ENCODE measurements at places on chromosomes 5 and 9.

- peak; percentile 19 for DNase-seq
These were observed 218.2 kb downstream of the MAST4 start for GRCh38 chr5:66814146-66814991.

DNA sequence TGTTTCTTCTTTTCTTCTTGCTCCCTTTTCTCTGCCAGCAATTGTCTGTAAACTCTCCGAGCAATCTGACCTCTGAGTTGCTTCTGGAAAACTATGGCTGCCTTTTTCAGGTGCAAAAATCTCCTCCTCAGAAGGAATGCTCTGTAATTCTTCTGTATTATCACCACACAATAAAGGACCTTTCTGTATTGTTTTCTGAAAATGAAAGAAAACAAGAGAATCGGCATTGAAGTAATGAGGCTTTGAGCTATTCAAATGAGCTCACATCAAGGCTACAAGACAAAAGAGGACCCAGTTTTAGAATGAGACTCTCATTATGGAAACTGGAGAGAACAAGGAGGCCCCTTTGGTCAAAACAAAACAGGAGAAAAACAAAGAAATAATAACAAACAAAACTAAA lies 86.2 kb upstream of the RETREG1 start:
- DNase-seq = no peak

DNA sequence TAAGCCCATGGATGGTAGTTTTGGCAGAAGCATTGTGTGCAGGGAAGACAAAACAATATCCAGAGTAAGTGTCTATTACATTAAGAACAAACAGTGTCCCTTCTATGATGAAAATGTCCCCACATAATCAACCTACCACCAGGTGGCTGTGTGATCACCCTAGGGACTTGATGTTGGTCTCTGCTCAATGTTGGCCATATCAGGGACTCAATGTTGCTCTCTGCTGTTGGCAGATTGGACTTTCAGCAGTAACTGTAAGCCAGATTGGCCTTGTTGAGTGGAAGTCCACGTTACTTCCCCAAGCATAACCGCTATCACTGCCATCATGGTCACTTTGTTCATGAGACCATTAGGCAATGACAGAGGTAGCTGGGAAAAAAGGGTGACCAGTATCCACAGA lies 52.8 kb upstream of the PRSS3 start:
- DNase-seq = peak; percentile 34

- DNase-seq = no peak
These were observed 3.6 kb downstream of the PSMD5 start for GRCh38 chr9:120839146-120839545.

GRCh38 chr5:103223031-103223955 lies 35.3 kb upstream of the MACIR start:
- no peak for DNase-seq

DNA sequence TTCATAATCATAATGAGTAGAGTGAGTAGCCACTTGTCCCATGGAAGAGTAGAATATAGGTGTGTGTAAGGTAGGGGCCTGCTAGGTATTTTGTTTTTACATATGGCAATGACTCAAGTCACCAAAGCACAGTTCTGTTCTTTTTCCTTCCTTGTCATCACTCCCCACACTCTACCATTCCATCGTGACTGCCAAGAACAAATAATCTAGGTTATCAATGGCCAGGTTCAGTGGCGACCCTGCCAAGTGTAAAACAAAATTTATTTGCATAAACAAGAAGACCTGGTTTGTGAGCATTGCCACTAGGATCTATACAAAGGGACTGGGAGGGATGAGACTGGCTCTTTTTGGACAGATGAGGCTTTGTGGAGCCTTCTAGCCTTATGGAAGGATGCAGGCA lies 55.2 kb upstream of the RANBP3L start:
- DNase-seq = no peak

- DNase-seq = no peak
These were observed 161.2 kb upstream of the FSTL4 start for GRCh38 chr5:133773247-133774202.

DNA sequence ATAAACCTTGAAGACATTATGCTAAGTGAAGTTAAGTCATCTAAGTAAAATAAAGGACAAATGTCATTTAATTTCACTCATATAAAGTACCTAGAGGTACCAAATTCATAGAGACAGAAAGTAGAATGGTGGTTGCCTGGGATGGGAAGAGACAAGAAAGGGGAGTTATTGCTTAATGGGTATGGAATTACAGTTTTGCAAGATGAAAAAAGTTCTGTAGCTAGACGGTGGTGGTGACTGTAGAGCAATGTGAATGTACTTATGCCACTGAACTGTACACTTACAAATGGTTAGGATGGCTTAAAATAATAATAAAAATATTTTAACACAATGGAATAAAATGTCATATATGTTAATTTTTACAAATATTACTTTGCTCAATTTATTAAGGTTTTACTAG lies 128.0 kb downstream of the MPDZ start:
- DNase-seq = no peak

GRCh38 chr5:53298841-53299240 lies 181.6 kb upstream of the FST start:
- no peak for DNase-seq

- DNase-seq = peak; percentile 61
These were observed 188.4 kb downstream of the SLC12A2 start for GRCh38 chr5:128271859-128272464.

DNA sequence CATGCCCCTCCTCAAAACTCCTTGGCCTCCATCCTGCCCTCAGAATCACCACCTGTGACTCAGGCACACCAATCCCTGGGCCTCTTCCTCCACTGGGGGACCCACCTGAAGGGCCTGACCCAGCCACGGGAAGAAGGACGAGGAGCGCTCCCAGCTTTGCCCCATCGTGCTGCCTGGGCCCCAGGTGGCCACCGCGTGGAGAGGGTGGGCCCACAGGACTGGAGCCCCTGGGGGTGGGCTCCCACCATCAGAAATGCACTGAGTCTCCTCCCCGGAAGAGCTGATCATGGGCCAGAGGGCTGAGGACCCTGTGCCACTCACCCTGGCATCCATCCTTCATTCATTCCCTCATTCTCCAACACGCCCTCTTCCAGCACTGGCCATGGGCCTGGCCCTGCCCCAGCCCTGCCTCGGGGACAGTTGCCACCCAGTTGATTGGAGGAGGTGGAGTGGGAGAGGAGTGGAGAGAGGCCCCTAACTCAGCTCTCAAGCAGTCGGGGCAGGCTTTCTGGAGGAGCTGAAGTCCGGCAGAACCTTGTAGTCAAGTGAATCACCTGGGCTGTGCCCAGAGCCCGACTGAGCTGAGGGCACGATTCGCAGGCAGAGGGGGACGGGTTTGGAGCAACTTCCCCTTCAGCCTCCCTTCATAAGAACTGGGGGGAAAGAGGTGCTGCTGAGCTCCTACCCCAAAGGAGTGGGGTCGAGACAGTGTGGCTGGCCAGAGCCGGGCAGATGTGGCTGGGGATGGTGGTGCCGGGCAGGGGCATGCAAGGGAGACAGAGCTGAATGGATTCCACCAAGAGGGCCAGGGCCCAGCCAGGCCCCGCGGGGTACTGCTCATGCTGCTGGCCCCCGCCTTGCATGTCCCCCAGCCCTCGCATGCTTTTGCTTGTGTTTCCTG lies 29.6 kb downstream of the DNM1 start:
- DNase-seq = no peak

- DNase-seq = peak; percentile 27
These were observed 9.6 kb upstream of the NME5 start for GRCh38 chr5:138148811-138149210.

DNA sequence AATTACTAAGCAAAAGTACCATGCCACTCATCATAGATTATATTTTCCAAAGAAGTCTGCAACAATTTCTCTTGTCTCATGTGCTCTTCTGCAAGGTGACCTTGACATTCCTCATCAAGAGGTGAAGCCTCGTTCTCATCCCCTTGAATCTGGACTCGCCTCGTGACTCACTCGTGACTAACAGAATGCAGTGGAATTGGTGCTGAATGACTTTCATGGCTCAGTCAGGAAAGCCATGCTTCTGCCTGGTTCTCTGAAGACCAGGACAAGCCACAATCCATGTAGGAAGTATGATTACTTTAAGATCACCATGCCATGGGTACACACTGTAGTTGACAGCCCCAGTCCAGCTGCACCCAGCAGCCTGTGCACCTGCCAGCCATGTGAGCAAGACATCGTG lies 335.8 kb downstream of the GADD45G start:
- DNase-seq = no peak

DNA sequence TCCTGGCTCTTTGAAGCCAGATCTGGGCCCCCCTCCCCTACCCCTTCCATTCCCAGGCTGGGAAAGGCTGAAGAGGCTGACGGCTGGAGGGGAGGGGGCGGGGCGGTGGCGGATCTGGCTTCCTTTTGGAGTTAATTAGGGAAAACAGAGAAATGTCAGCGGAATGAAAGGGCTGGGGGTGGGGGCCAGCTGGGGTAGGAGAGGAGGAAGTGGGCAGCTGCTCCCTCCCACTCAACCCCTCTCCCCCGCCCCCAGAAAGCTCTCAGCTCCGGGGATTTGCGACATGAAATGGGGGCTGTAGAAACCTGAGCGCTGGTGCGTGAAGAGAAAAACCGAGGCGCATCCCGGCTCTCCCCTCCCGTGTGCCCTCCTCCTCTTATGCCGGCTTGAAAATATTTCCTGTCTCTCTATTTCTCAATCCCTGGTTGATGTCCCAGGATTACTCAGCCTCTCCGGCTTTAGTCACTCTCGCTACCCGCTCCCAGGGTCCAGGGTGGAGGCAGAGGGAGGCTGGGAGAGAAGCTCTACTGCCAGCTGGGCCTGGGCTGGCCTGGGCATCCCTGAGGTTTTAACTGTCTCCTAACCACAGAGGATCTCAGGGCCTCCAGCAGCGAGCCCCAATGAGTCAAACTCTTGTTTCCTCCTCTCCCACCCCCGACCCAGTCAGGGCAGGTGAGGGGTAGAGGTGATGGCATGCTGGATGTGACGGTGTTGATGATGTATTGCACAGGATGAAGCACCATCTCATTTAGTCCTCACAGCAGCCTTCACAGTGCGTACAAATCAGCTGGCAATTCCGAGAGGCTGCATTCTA lies 20.1 kb downstream of the PCDHGC5 start:
- DNase-seq = no peak

- DNase-seq = no peak
These were observed 20.7 kb upstream of the TMOD1 start for GRCh38 chr9:97480749-97481148.

- DNase-seq = peak; percentile 66
These were observed 3.9 kb upstream of the NKD2 start for GRCh38 chr5:1004461-1005248.

DNA sequence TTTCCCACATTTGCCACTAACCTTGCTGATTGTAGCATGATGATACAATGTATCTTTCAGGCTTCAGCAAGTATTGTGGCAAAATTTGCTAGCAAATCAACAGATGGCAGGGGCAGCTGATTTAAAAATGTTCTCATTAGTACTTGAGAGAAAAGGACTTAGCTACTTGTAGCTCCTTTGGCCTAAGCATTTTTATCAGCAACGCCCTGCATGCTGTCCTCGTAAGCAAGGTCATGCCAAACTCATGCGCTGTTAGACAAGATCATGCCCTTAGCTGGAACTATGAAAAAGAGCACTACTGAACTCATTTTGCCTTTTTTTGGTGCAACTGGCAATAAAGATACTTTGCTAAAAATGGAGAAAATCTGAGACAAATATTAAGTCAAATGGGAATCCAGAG lies 197.1 kb downstream of the ICE1 start:
- no peak for DNase-seq

DNA sequence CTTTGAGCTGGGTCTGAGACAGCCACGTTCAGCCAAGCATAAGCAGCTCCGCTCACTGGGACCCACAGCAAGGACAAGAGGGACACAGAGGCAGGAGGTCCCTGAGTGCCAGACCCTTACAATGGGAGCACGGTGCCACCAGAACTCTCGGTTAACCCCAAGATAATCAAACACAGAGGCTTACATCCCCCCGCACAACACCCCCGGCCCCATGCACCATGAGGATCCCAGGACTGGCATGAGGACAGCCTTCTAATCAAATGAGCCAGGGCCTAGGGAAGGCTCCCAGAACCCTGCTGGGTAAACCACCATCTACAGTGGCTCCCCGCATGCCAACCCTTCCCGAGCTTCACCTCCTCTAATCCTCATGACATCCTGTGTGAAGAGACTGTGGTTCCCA lies 7.4 kb downstream of the GFPT2 start:
- DNase-seq = no peak

DNA sequence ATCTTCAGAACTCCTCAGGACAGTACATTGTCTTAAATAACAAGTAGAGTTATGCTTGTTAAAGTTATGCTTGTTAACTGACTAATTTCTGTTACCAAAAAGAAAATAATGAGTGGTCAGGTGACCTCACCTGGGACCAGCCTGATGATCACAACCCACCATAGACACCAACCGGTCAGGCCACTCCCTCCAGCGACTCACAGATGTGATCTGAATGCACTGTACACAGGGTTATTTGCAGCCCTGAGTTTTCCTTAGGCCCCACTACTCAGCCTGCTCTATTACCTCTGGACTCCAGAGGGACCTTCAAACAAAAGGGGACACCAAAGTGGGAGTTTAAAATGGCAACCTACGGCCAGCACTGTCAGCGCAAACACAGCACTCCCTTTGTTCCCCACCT lies 55.3 kb downstream of the ARSB start:
- no peak for DNase-seq

- DNase-seq = no peak
These were observed 304.0 kb downstream of the PJA2 start for GRCh38 chr5:109105631-109106267.

GRCh38 chr5:16582081-16582480 lies 34.7 kb downstream of the RETREG1 start:
- no peak for DNase-seq

GRCh38 chr5:55219770-55220169 lies 7.3 kb downstream of the MCIDAS start:
- no peak for DNase-seq

GRCh38 chr5:168013546-168013945 lies 277.9 kb upstream of the WWC1 start:
- no peak for DNase-seq

GRCh38 chr5:138752951-138753793 lies at the start of gene CTNNA1:
TSS of gene CTNNA1 (plus strand) at chr5:138753425. CDS start at chr5:138781925, 28,500 bp downstream.
- DNase-seq = peak; percentile 86

GRCh38 chr5:117679046-117679445 lies 1104.4 kb upstream of the SEMA6A start:
- DNase-seq = no peak

GRCh38 chr9:1018121-1018520 lies 32.0 kb upstream of the DMRT2 start:
- DNase-seq = peak; percentile 5

Data from erythroblast (primary cell).